Liver (tissue), 10 donors: ENCODE measurements at places on chromosomes 1 and 21. TPM values are rescaled to one million over a fixed set of nuclear protein-coding genes. Genes with fewer than 3 reads are reported as not detected.

SLC30A2 gene
- total RNA-seq: under 0.01 TPM

ZNF692 gene
- total RNA-seq: 7.8 TPM

- no peak for DNase-seq
- H3K4me3 ChIP-seq: no peak overlapping the region
- peak overlapping the region; percentile 2 for H3K27ac ChIP-seq
- H3K4me1 ChIP-seq: no peaks in the 10 kb centered on the region
- H3K27me3 ChIP-seq: no peaks in the 10 kb centered on the region
- peaks cover 3% of the 10 kb centered on the region for H3K36me3 ChIP-seq
Measured at GRCh38 chr1:208219098-208219658, 25.0 kb downstream of the PLXNA2 start.

GRCh38 chr1:41689558-41689981 is 205.1 kb upstream of the EDN2 start:
- no peaks in the 10 kb centered on the region for H3K36me3 ChIP-seq
- no peaks in the 10 kb centered on the region for H3K4me1 ChIP-seq
- no peaks in the 10 kb centered on the region for H3K27me3 ChIP-seq
- DNase-seq: no peak
- H3K27ac ChIP-seq: no peak overlapping the region

DNA sequence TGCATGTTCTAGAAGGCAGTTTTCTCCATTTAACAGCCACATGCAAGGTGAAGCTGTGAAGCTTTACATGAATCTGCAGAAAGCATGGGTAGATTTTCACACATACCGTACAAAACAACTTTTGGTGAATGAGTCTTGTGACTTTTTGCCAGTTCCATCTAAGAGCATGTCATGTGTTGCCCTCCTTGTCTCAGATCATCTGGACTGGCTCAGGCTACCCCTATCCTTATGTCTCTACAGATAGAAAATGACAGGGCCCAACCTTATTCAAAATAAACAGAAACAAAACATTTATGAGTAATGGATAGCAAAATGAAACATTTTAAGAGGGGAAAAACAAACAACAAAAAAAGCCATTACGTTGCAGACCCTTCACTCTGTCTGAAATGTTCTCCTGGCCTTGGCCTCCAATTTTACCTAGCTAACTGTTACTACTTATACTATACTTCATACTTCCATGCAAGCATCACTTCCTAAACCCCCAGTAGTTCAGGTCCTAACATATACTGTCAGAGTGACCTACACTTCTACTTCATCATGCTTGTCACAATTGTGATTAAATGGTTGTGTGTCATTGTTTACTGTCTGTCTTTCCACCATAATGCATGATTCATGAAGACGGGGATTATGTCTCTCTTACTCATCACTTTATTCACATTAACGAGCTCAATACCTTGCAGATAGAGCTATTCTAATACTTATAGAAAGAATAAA is 39.0 kb downstream of the LRRC8C start:
- H3K27me3 ChIP-seq: no peaks in the 10 kb centered on the region
- no peaks in the 10 kb centered on the region for H3K4me1 ChIP-seq
- H3K4me3 ChIP-seq: no peak overlapping the region
- no peaks in the 10 kb centered on the region for H3K36me3 ChIP-seq
- DNase-seq: no peak

- no peaks in the 10 kb centered on the region for H3K36me3 ChIP-seq
- peaks cover 20% of the 10 kb centered on the region for H3K4me1 ChIP-seq
- no peak for DNase-seq
- no peak overlapping the region for H3K4me3 ChIP-seq
- peak overlapping the region; percentile 81 for H3K27ac ChIP-seq
Measured at GRCh38 chr1:230103306-230104173, 36.5 kb downstream of the GALNT2 start.

GRCh38 chr1:75861831-75862230 is 65.1 kb downstream of the MSH4 start:
- H3K27ac ChIP-seq: no peak overlapping the region
- DNase-seq: no peak
- no peak overlapping the region for H3K4me3 ChIP-seq
- no peaks in the 10 kb centered on the region for H3K4me1 ChIP-seq
- no peaks in the 10 kb centered on the region for H3K36me3 ChIP-seq

- H3K4me3 ChIP-seq: no peak overlapping the region
- DNase-seq: no peak
- H3K36me3 ChIP-seq: no peaks in the 10 kb centered on the region
- H3K27ac ChIP-seq: no peak overlapping the region
- H3K27me3 ChIP-seq: no peaks in the 10 kb centered on the region
Measured at GRCh38 chr1:14822493-14822892, 224.0 kb downstream of the KAZN start.
